ENCODE measurements at places on chromosomes 4 and X.
A peak's percentile ranks its signal among the peaks of the same experiment; 100 is the strongest.

DNA sequence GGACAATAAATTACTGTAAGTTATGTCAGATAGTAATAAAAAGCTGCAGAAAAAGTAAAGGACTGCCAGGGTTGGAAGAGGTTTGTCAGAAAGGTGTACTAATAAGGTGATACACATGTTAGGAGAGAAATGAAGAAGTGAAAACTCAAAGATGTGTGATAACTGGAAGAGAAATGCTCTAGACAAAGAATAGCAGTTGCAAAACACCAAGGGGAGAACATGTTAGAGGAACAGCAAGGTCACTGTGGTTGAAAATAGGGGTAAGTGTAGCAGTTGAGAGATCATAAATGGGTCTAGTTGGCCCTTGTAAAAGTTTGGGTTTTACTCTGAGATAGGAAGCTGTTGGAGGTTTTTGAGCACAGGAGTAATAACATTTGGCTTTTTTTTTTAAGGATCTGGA is 46.9 kb downstream of the HSPA4L start:
- no peak for DNase-seq

DNA sequence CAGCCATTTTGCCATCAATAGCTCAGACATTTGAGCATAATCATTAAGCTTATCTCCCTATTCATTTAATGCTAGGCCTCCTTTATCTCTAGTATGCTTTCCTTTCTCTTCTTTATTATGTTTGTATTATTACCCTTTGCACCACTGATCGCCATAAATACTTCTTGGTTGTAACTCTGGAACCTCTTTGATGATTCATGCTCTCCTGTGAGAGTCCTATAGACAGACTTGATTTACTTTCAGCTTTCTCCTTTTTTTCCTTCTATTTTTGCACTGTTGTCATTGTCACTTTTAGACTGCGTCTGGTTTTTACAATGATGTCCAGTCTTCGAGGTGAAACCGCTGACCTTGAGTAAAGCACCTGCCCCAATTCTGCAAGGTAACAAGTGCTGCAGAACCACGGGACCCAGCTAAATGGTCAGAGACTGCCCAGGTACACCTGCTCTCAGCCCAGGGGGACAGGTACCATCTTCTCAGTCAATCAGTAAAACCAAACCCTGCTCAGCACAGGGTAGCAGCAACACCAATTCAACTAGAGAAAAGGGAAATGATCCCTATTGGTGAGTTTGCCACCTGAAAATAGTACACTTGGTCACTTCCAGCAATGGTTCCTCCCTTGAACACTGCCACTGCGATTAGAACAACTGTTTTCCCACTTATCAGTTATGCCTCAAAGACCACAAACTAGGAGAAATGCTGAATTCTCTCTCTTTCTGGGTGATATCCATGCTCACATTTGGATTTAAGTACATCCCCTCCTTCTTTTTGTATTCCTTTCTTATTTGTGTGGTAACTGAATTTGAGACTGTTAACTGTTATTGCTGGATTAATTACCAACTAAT is 125.1 kb downstream of the MAML3 start:
- no peak for DNase-seq

DNA sequence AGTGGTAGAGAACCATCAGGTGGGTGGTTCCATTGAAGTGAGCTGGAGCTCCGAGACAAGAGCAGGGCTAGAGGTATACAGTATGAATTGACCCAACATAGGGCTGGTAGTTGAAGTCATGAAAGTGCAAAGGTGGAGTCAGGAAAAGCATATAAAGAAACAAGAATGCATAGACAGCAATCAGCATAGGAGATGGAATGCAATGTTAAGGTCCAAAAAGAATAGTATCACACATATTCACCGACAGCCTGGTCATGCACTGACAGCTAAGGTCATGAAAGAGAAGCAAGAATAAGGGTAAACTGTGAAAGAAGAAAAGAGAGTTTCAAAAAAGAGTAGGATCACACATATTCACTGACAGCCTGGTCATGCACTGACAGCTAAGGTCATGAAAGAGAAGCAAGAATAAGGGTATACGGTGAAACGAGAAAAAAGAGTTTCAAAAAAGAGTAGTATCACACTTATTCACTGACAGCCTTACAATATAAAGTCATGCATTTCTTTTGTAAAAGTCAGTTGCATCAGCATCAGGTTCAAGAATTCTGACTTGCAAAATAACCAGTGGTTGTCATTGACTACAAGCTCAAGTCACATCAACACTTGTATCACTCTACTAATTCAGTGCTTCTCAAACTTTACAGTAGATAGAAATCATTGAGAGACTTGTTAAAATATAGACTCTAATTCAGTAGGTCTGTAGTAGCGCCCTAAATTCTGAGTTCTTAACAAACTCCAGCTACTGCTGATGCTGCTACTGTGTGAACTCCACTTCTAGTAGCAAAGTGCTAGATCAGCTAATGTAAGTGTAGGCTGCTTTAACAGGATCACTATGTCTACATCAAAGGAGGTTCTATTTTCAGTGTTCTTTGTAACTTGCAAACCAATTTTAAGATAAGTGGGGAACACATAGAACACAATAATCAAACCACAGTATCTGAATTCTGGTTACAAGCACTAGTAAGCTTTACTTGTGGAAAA is 221.9 kb downstream of the PDGFC start:
- no peak for DNase-seq

GRCh38 chr4:148094149-148094548 is 348.1 kb downstream of the NR3C2 start:
- no peak for DNase-seq

- peak; percentile 84 for DNase-seq
These were observed 639.6 kb downstream of the IQCM start for GRCh38 chr4:149176039-149176438.

GRCh38 chr4:81003597-81004111 is 26.9 kb upstream of the BMP3 start:
- no peak for DNase-seq

DNA sequence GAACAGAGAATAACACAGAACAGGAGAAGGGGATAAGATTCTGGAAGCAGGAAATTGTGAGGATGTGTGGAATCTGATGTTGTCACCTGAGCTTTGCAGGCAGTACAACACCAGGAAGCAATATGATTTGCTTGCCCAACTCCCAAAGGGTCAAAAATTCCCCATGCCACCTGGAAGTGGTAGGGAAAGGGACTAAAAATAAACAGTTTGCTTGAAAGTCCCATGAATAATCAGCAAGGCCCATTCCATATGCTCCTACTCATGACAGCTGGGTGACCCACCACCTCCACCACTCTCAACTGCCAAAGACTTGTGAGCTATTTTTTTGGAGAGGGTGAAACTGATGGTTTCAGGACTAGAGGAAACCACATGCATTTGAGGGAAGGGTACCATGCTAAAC is 168.4 kb downstream of the KCNIP4 start:
- no peak for DNase-seq

DNA sequence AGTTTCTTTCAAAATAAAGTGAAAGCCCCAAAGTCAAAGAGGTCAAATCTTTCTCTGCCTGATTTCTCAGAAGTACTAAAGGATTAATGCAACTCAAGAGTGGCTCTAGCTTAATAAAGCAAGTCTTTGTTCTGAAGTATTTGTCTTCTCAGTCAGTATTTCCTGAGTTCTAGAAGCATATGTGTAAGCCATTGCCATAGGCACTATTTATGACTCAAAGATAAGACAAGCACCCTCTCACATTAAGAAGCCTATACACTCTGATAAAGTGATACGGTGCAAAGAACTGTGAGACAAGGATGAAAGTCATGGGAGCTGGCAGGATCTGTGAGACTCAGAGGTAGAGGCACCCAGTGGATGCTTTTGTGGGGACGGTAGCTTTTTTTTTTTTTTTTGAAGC is 60.9 kb downstream of the AASDH start:
- DNase-seq: no peak

DNA sequence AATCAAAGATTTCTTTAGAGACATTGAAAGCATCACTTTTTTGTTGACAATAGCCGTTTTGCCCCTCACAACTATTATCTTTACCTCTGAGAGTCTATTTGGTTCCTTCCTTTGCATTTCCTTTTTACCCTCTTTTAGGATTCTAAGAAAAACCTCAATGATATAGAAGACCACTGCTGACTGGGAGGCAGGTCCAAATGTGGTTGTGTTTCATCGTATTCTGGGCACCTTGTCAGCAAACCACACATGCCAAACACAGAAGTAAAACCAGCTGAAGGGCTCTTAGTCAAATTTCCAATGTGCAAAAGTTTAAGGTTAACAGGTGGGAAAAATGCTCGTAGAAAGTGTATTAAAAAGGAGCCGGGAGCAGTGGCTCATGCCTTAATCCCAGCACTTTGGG is 5.1 kb upstream of the PRMT9 start:
- no peak for DNase-seq

DNA sequence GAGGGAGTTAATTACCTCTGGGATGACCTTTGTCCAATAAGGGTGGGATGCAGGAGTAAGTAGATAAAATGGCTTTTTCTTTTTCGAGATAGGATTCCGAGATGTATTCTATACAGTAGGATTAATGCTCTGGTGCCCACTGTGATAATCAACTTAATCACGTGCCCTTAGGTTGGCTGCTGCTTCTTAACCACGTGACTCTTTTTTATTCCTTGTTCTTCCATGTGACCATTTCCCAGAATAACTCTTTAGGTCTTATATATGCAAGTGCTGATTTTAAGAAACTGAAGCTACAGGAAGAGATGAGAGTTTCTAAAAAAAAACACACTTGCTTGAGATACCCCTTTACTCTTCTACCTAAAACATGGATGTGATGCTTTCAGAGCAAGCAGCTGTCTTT is 1628.9 kb downstream of the PCDH7 start:
- no peak for DNase-seq

DNA sequence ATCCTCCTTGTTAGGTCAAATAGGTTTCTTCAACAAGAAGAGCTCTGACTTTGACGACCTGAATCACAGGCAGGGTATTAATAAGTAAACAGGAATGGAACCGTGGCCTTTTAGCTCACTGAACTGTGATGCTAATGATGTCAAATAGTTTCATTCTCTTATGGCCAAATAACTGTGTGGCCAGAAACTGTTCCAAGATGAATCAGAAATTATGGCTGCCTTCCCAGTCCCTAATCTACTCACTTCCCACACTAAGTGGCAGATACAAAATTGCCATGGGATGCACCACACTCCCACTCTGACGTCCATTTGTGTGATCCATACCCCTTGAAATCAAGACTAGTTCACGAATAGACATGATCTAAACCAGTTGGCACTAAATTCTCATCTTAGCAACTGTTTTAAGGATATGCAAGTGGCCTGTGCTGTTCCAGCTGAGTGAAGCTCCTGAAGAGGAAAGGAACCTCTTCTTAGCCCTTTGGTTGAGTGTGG is 455.4 kb downstream of the IL15 start:
- DNase-seq: no peak

DNA sequence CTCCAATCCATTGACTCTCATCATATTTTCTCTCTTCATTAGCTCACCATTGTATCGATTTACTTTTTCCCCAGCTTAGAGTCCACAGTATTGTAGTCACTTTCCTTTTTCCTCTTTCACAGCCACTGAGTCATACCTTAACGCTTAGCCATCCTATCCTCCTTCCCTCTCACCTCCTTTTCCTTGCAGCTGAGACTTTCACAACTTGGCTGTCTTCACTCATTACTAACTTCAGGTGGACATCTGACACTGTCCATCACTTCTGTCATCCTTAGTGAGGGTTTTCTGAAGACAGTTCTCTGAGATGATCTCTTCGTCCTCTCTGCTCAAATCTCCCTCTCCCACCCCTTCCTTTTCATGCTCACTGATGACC is 70.5 kb upstream of the ESX1 start:
- no peak for DNase-seq

DNA sequence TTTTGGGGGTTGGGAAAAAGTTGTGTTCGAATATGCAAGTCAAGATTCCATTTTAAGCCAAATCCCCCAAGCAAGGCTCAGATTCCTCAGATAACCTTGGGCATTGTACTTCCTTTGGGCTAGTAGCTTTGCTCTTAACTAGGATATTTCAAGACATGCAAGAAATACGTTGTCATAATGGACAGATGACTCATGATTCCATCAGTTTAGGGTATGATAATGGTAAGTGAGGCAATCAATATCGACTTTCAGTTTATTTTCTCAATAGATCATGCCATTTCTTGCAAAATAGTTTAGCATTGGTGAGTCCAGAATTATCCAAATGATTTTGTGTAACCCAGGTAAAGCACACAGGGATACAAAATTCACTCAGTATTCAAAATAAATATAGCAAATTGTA is 25.4 kb downstream of the CFAP299 start:
- DNase-seq: no peak

GRCh38 chr4:112889199-112889598 is 160.3 kb upstream of the ANK2 start:
- no peak for DNase-seq

DNA sequence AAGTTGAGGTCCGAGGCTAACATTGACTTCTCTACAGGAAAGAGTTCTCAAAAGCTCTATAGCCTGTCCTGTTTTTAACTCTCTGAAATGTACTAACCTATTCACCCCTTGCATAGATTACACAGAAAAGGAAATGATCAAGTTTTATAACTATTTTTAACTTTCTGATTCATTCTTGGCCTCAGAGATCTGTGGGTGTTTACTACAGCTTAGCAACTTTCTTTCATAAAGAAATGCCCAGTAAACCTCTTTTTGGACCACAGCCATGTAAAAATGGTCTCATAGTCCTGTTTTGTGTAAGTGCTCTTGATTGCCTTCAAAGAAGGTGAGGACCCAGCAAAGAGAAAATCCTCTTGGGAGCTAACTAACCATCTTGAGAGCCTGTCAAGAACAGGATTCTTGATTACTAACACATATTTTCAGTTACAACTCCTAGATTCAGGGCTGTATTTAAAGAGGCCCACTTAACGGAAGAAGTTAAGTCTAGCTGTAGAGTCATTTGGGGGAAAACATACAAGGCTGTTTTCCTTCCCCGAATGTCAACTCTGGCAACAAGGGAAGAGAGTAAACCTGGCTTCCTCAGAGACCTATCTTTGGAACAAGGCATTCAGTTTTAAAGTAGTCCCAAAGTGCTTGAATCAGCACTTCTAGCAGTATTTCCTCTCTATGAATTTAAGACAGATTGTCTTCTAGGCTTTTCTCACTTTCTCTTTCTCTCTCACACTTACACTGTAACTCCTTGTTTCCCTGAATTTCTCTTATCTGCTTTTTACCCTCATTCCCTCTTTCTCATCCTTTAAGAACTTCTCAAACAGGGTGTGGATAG is 78.2 kb downstream of the IL21 start:
- no peak for DNase-seq

DNA sequence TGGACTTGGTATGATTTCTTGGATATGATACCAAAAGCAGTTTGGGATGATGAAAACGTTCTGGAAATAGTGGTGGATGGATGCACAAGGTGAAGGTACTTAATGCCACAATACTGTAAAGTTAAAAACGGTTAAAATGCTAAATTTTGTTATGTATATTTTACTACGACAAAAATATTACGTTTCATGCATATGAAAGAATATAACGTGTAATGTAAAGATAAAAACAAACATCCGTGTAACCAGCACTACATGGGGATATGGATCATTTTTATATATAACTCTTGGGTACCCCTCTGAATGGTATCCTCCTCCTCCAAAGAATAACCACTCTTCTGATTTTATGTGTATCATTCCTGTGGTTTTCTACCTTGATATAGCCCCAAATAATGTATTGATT is 862 bp upstream of the CENPU start:
- DNase-seq: no peak

- DNase-seq: no peak
These were observed 69.4 kb downstream of the PABPC4L start for GRCh38 chr4:134132086-134132783.

- DNase-seq: no peak
These were observed 197.5 kb downstream of the CCNG2 start for GRCh38 chr4:77354550-77354949.

- DNase-seq: no peak
These were observed 19.8 kb upstream of the PASD1 start for GRCh38 chrX:151543706-151544105.

- no peak for DNase-seq
These were observed 28.7 kb downstream of the SEC24B start for GRCh38 chr4:109462297-109462696.
